ENCODE measurements at places on chromosomes 12 and 14.

GRCh38 chr12:68510397-68510796, 100.3 kb upstream of the RAP1B start:
- DNase-seq = no peak

- DNase-seq = no peak
These were observed 62.3 kb downstream of the PRIMA1 start for GRCh38 chr14:93725993-93726392.

- DNase-seq = no peak
These were observed 11.1 kb downstream of the OLR1 start for GRCh38 chr12:10160617-10161385.

- no peak for DNase-seq
These were observed 85.4 kb downstream of the CHGA start for GRCh38 chr14:93008381-93008780.

DNA sequence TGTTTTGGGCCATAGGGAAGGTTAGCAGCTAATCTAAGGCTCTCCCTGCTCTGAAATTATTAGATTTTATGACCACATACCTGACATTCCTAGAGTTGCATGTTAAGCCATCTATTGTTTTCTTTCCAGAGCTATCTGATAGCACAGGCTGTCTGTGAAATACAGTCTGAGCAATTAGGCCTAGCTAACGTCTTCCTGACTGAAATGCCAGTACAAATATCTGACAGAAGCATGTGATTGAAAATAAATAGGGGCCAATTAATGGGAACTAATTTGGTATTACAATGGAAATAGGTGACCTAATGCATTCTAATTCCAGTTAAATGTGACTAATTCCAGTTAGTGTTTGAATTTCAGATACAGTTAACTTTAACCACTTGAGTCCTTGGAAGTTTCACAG, 115.2 kb downstream of the C12orf75 start:
- DNase-seq = no peak

DNA sequence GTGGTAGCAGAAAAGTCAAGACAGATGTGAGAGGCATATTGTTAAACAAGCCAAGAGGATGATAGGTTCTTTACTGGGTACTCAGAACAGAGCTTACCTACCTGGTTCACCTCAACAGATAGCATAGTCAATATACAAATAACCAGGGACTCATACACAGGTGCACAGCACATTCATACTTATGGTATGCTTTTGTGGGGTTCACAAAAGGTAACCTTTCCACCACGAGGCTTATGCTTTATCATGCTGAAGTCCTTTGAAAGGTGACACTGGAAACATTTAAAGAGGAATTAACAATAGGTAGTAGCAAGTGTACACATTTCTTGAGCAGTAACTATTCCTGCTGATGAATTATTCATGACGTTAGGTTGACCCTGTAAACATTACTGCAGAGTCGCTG, 42.2 kb upstream of the MBIP start:
- no peak for DNase-seq

GRCh38 chr14:54170301-54170700, 213.7 kb upstream of the BMP4 start:
- DNase-seq = no peak

DNA sequence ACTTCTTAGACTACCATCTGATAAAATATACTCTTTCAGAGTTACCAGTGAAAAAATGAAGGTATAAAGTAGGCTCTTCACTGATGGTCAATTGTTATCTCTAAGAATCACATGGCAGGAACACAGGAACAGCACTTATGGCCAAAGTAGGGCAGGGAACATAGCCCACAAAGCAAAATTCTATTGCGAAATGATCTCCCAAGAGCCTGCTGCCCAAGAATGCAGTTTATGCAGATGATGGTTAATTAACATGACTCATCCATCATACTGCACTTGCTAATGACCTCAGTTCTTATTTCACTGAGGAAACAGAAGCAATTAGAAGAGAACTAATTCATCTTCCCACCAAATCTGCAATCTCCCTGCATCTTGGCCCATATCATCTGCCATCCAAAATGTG, 133.8 kb downstream of the SLC2A13 start:
- no peak for DNase-seq

- DNase-seq = no peak
These were observed 31.7 kb downstream of the ANO2 start for GRCh38 chr12:5913387-5913786.

- DNase-seq = no peak
These were observed 544.2 kb downstream of the ETNK1 start for GRCh38 chr12:23169012-23169695.

DNA sequence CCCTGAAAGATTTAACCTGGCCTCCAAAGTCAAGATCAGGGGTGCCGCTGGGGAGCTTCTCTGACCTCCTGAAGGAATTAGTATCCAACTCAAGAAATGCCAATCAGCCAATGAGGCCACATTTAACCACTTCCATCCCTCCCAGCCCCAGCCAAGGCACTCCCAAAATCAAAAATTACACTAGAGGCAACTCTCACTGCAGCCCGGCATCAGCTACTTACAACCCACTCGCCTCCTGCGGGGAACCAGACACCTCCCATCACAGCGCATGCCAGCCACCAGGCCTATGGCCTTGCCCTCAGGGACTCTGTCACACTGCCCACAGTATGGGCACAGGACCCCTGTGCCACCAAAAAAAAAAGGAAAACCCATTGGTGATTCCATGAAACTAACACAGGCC, 62.3 kb upstream of the DDX11 start:
- no peak for DNase-seq

DNA sequence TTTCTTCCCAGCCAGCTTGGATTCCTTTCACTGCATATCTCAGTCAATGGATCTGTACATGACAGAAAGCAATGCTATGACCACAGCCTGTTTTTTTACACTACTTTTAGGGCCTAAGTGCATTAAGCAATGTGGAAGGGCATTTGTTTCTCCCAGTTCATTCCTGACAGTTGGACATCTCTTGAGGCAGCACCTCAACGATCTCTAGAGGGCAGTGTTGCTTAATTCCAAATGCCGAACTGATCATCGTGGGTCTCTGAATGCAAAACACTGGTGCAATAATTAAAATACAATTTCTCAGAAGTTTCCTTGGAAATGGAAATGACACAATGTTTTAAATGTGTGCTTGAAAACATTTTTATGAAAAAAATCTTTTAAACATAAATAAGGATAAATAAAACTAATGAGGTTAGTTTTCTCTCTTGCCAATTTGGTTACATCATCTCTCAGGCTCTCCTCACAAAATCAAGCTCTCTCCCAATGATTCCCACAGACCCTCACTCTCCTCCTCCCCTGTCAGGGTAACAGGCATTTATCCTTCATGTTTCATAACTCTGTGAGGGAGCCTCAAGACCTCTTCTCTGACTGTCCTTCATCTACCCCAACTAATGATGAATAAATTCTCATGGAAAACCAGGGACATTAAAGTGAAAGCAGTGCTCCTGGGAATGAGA, 192.4 kb upstream of the SLC16A7 start:
- DNase-seq = peak; percentile 56

GRCh38 chr12:18676996-18677588, 60.7 kb downstream of the PLCZ1 start:
- no peak for DNase-seq

- no peak for DNase-seq
These were observed 28.7 kb downstream of the CRY1 start for GRCh38 chr12:107064687-107065086.

- no peak for DNase-seq
These were observed 138.4 kb downstream of the STXBP6 start for GRCh38 chr14:24911324-24912109.

GRCh38 chr14:49975799-49976198, 82.9 kb downstream of the ARF6 start:
- no peak for DNase-seq

DNA sequence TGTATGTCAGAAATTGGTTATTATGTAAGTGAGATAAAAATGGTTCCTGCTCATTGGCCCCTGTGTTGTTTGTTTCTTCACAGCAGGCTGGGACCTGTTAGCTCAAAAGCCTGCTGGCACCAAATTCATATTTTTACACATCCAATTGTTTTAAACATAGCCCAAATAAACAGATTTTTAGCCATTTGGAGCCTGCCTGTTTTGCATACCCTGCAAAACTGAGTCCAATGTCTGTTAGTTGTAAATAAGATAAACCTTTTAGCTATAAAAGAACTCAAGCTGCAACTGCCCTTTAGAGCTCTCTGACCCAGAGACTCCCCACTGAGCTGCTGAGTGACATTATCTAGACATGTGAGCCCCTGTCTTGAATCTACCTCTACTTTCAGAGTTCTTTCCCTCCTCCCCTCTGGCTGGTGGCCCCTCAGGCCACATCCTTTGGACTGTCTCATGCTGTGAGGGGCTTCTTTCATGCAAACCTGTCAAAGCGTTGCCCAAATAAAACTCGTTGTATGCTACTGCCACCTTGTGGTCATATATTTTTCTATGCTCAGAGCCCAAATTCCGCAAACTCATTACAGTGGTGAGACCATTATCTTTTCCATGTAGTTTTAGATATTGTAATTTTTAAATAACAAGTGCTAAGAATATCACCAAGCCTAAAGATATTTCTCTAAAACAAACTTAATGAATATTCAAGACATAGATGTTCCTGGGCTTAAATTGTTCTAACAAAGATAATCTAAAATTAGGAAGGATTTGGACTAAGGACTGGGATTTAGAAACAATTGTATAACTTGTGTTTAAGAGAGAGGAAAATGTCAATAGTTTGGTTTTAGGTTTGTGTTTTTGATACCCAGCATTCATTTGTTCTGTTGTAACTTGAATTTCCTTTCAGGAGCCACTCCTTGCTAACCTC, 337.9 kb downstream of the AACS start:
- DNase-seq = peak; percentile 61

- DNase-seq = peak; percentile 69
These were observed 4.9 kb downstream of the VAMP1 start for GRCh38 chr12:6465467-6466183.

GRCh38 chr12:2290516-2291065, 237.8 kb downstream of the CACNA1C start:
- no peak for DNase-seq

GRCh38 chr14:35414365-35414764, 9.8 kb upstream of the NFKBIA start:
- DNase-seq = no peak

DNA sequence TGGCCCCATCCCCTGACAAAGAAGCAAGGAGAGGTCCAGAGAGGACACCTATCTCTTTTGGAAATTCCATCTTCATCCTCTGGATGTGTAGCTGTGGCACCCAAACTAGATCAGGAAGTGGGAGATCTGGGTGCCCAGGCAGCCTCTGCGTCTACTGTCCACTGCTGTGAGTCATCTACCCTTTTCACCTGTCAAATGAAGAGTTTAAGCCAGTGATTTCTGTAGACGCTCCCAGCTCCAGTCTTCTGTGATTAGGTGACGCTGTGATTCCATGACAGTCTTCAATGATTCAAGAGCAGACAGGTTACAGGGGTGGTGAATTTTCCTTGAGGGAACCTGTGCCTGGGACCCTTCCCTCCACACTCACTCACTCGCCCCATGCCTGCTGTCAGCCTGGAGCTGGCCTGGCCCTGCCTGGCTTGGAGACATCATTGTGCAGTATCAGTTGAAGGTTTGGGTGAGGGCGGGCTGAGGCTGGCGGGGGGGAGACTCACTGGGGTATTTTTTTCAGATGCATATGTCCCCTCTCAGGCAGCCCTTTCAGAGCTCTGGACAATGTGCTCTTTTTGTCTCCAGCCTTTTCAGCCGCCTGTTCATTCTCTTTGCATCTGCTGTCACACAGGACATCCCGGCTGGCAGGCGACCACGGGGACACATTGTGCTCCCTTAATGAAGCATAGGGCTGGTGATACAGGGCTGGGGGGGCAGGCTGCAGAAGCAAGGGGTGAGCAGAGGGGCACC, 56.8 kb upstream of the PARP11 start:
- DNase-seq = no peak

Data from D341Med (cell line).